ENCODE measurements at places on chromosomes 13 and 19.

- no peak for DNase-seq
These were observed 1.1 kb downstream of the GYS1 start for GRCh38 chr19:48991873-48992580.

- DNase-seq = no peak
These were observed 94.5 kb upstream of the GPR12 start for GRCh38 chr13:26855071-26855470.

DNA sequence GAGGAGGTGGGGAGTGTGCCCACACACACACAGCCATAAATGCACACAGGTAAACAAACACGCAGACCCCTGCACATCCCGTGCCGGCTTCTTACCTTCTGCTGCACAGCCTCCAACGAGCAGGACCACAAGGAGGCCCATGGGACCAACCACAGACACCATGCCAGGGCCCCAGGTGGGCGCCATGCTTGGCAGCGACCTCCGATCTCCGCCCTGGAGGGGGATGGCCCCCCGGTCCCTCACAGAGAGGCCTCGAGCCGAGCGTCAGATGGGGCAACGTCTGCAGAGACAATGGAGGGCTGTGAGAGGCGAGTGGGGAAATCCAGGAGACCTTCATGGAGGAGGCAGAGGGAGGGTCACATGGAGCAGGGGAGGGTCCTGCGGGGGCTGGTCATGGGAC lies 54.7 kb downstream of the PTPRS start:
- DNase-seq = no peak

GRCh38 chr13:96671073-96671472 lies 323.2 kb downstream of the OXGR1 start:
- DNase-seq = no peak

DNA sequence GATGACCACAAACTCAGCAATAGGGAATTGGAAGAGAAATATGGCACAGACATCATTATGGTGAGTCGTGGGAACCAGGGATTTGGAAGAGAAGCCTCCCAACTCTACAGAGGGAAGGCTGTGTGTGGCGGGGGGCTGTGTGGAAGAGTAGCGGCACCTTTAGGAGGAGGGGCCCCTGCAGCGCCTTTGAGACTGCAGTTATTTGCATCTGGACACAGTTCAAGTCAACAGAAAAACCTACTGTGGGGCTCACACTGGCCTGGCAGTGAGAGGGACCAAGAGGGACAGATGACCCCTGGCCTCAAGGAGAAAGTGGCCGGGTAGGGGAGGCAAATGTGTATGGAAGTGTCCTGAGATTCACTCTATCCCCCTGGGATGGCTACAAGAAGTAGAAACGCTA lies 5.1 kb downstream of the ATP12A start:
- DNase-seq = no peak

- no peak for DNase-seq
These were observed 513.6 kb downstream of the PCDH9 start for GRCh38 chr13:66716538-66716937.

DNA sequence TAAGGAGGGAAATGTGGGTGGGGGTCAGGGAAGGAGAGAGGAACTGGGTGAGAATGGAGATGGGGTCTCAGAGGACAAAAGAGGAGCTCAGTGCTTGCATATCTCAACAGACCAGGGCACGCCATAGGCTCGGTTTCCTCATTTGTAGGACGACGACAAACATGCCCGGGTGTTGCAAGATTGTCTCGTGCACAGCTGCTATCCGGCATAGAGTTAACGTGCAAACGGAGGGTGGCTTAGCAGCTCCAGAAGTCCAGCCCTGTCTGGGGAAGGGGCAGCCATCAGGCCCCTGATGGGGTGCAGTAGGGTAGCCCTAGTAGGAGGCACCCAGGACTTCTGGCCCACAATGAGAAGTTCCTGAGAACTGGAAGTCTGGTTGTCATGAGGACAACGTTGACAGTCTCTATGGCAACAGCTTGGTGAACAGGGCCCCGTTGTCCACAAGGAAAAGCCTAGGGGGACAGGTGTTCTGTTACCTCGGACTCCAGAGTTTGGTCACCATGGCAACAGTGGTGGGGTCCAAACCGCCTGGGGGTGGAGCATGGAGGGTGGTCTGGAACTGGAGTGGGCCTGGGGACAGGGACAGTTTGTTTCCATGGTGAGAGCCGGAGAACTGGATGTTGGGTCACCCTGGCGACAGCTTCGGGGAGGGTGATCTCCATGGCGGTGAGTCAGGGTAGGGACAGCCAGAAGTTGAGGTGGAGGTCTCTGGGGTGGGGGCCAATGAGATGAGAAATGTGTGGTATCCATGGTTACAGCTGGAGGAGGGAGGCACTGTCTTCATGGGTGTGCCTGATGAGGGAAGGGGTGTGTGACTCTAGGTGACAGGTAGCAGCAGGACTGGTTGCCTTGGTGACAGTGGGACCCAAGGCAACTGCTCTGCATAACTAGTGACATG lies 16.8 kb downstream of the TM6SF2 start:
- DNase-seq = peak; percentile 88

- DNase-seq = no peak
These were observed 97.2 kb downstream of the DOCK9 start for GRCh38 chr13:98880677-98881076.

DNA sequence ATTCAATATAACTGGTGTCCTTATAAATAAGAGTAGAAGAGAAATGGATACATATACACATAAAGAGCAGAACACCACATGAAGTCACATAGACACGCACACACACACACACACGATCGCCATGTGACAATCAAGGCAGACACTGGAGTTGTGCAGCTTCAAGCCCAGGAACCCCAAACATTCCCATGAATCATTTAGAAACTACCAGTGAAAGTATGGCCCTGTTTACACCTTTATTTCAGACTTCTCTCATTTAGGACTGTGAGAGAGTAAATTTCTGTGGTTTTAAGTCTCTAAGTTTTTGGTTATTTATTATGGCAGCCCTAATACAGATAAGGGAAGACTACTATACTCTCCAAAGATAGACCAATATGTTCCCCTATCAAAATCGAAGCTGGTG lies 20.4 kb upstream of the TNFSF13B start:
- no peak for DNase-seq

DNA sequence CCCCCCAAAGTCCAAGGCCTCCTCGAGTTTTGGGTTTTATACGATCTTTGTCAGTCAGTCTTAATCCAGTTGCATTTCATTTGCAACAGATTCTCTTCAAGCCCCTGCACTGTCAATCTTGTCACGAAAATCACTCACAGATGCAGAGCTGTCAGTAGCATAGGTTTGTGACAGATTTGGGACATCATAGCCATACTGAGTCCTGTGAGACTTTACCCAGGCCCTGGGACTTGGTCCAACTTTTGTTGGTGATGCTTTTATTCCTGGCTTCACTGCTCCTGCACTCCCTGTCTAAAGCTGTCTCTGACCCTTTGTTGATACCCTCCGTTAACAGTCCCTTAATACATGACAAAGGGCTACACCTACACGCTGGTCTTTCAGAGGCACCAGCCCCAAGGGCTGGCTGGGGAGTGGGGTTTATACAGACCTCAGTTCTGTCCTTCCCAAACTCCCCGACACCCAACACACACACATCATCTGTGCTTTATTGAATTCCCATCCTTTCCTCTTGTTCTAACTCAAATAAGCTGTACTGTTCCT lies 36.0 kb downstream of the PABPC3 start:
- no peak for DNase-seq

DNA sequence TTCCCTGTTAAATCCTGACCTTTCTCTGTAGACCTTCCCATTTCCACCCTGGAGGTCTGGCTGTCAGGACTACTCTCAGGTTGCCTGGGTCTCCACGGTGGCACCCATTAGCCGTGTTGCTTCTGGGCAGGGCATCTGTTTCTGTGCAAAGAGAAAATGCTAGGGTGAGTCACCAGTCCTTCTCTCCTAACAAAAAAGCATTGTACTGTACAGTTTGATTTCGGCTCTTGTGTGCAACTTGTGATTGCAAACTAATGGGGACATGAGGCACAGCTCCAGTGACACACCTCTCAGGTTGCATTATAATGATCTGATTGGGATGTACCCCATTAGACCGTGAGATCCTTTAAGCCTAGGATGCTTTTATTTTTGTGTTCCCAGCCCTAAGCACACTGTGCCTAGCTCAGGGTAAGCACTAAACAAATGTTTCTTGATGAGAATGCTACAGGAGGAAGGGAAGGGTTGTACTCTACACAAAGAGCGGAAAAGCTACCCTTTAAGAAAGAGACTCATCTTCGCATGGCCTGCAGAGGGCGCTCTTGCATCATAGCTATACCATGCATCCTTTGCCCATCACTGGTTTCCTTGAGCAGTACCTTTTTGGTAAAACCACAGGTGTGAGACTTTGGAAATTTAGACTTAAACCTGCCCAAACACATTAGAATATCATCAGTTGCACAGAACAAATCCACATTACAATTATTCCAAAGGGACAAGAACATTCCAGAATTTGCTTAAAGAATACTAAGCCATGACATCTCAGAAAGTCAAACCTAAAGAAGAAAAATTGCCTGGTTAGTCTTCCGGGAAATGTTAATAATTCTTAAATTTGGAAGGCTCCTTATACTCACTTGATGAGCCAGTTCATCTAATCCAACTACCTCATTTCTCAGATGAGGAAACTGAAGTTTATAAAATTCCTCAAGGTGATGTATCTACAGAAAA lies 20.3 kb upstream of the TRIM13 start:
- peak; percentile 76 for DNase-seq

DNA sequence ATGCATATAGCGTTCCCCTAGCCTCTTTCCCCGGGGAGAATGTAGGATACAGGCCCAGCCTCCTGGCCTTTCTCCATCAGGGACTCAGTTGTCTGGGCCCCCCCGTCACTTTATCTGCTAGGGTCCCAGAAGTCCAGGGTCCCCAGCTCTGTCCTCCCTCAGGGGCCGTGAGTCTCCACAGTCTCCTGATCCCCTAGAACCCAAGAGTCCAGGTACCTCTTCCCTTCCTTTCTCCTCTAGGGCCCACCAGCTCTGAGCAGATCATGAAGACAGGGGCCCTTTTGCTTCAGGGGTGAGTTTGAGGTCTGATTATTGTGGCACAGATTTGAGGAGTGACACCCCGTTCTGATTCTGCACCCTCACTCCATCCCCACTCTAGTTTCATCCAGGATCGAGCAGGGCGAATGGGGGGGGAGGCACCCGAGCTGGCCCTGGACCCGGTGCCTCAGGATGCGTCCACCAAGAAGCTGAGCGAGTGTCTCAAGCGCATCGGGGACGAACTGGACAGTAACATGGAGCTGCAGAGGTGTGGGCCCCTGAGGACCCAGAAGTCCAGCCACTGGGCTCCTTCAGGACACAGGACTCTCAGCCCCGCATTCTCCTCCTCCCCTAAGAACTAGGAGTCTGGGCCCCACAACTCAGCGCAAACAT lies 758 bp downstream of the BAX start:
- DNase-seq = no peak

DNA sequence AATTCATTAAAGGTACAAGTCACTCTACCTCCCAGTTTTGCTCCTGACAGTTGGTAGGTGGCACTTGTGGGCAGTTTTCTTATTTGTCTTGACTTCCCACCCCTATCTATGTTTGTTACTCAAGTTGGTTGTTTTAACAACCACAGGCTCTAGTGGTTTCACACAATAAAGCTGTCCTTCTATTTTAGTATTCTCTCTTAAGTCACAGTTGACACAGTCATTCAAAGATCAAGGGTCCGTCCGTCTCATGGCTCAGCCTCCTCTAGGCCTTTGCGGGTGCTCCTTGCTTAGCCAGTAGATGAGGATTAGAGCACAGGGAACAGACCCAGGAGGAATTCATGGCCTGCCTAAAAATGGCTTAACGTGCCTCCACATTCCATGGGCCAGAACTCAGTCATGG lies 573.7 kb downstream of the IRS2 start:
- DNase-seq = no peak

Measured in HL-60 (cell line).